ENCODE measurements at places on chromosomes 3 and 15. TPM values are rescaled to one million over a fixed set of nuclear protein-coding genes. Genes with fewer than 3 reads are reported as not detected.

DNA sequence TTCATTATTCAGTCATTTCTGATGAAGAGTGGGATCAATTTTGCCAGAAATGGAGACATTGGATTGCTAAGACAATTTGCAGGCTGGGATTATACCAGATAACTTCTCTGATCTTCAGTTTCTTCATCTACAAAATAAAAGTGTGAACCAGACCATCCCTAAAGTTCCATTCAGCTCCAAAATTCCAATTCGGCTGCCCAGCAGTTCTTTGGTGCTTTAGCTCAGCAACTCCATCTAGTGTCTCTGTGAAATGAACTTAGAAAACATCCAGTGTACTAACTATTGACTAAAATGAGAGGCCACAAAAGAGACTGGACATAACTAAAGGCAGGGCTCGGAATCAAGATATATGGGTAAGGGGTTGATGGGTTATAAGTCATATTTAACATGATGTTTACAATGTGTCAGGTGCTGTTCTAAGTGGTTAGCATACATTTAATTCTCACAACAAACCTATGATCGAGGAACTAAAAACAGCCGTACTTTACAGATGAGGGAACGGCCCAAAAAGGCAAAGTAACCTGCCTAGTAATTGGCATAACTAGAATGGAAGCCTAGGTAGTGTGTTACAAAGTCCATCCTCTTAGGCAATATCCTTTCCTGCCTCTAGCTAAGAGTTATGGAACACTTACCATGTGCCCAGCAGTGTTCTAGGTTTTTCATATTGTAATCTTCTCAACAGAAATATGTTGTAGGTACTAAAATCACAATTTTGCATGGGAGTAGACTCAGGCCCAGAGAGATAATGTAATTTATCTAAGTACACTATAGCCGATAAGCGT, 17.0 kb downstream of the THAP10 start:
- DNase-seq, result no peak

DNA sequence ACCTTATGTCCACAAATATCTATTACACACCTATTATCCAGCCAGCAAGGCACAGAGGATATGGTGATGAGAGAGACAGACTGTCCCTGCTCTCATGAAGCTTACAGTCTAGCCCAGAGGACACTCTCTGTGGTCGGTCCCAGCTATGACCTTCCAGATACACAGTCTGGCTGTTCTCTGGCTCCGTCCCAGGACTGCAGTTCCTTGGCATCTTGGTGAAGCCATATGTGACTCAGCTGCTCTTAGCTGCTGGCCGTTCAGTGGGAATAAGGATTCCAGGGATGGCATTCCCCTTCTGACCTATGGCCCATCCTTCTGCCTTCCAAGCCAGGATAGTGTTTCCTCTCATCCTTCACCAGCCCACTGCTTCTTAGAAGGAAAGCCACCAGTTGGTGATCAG, 30.8 kb downstream of the MEX3B start:
- DNase-seq, result no peak

- no peak for DNase-seq
Measured at GRCh38 chr3:12632523-12632922, 31.4 kb downstream of the RAF1 start.

DNA sequence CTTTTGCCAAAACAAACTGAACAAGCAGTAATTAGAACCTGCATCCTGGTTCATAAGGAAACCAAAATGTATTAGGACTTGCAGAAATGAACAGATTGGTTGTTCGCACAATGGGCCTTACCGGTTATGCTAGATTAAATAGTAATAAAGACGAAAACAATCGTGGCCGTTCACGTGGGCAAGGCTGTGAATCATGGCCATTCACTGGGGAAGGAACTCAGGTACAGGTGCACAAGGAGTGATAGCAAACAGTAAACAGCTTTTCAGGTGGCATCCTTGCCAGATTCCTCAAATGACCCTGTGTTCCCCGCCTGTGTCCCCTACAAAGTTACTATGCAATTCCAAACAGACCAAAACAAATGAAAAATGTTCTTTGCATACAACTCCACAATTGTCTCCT, 8.2 kb downstream of the LRIG1 start:
- DNase-seq, result no peak

GRCh38 chr3:42831321-42831713, 22.1 kb downstream of the ACKR2 start:
- DNase-seq, result peak; percentile 91

GRCh38 chr3:86990012-86990733, 776 bp downstream of the VGLL3 start:
- no peak for DNase-seq

GRCh38 chr15:77856705-77857346, 220.7 kb downstream of the TBC1D2B start:
- DNase-seq, result no peak

DNA sequence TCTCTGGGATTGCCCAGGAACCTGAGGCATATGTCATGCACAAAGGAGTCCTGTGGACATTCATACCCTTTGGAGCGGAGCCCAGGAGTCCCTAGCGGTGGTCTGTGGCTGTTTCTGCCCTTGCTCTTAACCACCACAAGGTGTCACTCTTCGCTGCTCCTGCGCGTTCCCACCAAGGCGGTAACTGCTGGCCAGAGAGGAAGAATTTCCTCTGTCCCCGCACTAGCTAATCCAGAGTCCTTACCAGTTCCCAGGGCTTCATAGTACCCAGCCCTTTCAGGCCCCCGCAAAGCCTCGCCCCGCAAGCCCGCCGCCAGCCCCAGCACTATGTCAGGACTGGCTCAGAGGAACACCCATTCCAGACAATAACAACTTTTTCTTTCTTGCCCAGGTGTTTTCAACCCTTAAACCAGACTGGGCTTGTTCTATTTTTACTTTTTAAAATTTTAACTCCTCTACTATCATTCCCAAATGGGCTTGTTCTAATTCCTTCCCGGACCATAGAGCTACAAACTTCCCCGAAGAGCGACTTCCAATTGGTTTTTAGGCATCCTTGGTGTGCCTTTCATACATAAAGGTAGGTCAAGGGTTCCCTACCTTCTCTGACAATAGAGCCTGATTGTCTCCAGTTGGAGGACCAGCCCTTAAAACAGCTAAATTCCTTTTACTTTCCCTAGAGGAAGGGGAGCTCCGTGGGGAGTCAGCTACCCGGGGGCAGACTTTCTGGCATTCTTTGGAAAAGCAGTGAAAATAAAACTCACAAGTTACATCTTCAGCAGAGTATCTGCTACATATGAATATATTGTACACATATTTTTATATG, 31.8 kb upstream of the ZNF774 start:
- DNase-seq, result peak; percentile 93

GRCh38 chr3:171833789-171834460, 9.2 kb upstream of the TMEM212 start:
- DNase-seq, result no peak

GRCh38 chr15:42498212-42499068, 3.0 kb downstream of the SNAP23 start:
- no peak for DNase-seq

DNA sequence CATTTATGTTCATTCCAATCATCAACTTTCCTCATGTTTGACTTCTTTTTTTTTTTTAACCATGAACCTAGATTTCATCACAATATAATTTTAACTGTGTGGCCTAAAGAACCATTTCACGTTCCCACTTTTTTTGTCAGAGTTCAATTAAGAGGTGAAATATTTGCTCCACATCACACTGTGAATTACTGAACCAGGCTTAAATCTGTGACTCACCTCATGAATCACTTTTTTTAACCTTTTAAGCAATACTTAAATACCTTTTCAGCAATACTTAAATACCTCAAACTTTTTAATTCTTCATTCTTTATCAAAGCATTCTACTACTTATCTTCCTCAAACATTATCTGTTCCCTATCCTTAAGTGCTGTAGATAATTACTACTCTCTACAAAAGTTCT, 137.6 kb downstream of the SI start:
- no peak for DNase-seq

- DNase-seq, result no peak
Measured at GRCh38 chr15:91609966-91610365, 243.5 kb upstream of the SLCO3A1 start.

GRCh38 chr3:168053115-168053514, 42.6 kb downstream of the GOLIM4 start:
- no peak for DNase-seq

- DNase-seq, result no peak
Measured at GRCh38 chr3:79994397-79994796, 226.6 kb upstream of the ROBO1 start.

DNA sequence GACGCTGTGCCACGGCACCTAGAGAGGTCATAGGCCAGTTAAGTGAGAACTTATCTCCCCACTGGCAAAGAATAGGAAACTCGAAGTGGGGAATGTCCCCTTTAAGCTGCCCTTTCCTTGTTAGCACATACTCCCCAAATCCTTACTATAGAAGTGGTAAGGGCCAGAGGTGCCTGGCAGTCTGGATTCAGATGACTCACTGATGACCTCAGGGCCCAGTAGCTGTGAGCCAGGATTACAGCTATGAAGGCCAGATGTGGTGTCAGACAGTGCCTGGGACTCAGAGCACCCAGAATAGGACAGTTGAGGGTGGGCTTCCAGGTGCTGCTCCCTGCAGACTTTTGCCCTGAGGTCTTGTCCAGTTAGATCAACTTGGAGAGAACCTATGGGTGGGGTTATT, 37.7 kb downstream of the PDIA5 start:
- peak; percentile 71 for DNase-seq

DNA sequence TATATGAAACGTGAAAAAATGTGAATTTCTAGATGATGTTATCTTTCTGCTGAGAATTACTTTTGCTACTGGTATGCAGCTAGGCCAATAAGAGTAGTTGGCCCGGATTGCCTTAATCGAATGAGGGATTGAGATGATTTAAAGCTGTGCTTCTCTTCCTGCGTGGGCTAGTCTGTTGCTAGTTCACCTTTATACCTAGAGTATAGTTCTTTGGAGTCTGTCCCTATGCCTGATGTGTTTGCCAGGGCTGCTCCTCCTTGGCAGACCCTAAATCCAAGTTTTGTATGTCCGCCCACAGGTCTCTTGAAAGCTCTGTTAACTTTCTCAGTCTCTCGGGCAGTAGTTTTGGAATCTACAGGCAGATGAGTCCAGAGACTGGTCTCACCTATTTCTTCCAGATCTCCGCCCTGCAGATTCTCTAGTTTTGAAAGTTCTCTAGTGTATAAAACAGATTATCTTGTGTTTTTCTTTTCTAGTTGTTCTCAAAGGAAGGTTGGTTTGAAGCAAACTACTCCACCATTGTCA, 64.9 kb downstream of the MEF2A start:
- DNase-seq, result no peak

DNA sequence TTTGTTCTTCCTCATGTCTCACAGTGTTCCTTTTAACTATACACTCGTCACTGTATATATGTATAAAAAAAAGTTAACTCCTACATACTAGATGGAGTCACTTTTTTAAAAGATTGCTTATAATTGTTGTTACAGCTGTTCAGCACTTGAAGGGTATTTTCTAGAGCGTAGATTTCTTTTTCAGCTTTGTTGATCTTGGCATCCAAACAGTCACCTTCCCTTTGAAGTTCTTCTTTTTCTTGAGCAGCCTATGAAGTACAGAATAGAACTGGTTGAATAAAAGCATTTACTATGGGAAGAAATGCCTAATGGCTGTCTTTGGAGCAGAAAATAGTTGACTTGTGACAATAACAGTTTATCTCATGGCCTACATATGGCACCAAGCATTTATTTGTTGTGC, 17.8 kb downstream of the TTC14 start:
- DNase-seq, result no peak

GRCh38 chr15:82805994-82806406, at the start of gene FSD2:
Gene FSD2, minus strand, starts transcription at chr15:82806069. Its CDS starts 18,679 bp downstream, at chr15:82787390.
- no peak for DNase-seq

DNA sequence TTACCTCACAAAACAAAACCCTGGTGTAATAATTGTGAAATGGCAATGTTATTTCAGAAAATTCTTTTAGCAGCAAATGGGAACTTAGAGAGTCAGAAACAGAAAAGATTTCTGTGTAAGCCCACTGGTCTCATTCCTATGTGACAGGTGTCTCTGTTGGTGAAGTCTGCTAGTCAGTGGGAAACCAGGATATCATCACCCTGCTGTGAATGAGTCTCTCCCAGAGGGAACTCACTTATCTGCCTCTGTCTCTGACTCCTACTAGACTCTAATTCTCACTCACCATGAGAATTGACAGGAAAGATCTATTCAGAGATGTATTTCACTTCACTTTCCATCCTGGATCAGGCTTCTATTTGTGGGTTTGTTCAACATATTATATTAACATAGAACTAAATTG, 266.0 kb downstream of the EPHA3 start:
- no peak for DNase-seq

GRCh38 chr15:40274350-40275274, 8.3 kb downstream of the ANKRD63 start:
- DNase-seq, result peak; percentile 93

- no peak for DNase-seq
Measured at GRCh38 chr15:95362306-95362705, 968.2 kb upstream of the NR2F2 start.

GRCh38 chr3:36774052-36774451, 9.7 kb upstream of the DCLK3 start:
- no peak for DNase-seq

GRCh38 chr3:42061025-42061712, 30.0 kb upstream of the TRAK1 start:
- no peak for DNase-seq

GRCh38 chr3:173009410-173009809, 131.6 kb downstream of the SPATA16 start:
- no peak for DNase-seq

GRCh38 chr3:190265126-190265525, 57.1 kb downstream of the CLDN1 start:
- DNase-seq, result no peak

DNA sequence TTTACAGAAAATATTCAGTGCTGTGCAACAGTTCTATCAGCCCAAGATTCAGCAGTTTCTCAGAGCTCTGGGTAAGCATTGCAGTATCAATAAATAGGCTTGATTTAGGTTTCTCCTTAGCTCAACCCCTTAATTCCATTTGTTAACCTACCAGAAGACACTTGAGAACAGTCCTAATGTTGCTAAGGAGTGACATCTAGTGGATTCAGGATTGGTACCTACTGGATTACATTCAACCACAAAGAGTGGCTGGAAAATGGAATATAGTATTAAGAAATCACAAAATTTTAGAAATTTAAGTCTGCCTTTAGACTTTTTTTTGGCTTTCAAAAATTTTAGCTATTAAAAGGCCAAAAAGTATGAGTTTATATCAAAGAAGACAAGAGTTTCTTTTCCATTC, 34.7 kb downstream of the POLG start:
- DNase-seq, result no peak

Gene ARNT2
- 3.7 TPM for total RNA-seq

Gene FBXO40
- 0.83 TPM for total RNA-seq

Gene RCN2
- total RNA-seq, result 37.4 TPM

Gene FGD5
- total RNA-seq, result 34.7 TPM

Gene LMCD1
- 834 TPM for total RNA-seq

Gene KLF15
- 15.5 TPM for total RNA-seq

Gene C3orf52
- 2.1 TPM for total RNA-seq

Gene MYRIP
- 6.7 TPM for total RNA-seq

Gene PIK3CB
- total RNA-seq, result 15.4 TPM

Gene KIF7
- 13.0 TPM for total RNA-seq

Gene ADAMTSL3
- total RNA-seq, result 13.0 TPM

Gene HCLS1
- 33.8 TPM for total RNA-seq

Gene RAB6B
- total RNA-seq, result 8.9 TPM

Gene TEX264
- total RNA-seq, result 24.8 TPM

Gene FOXL2
- not detected for total RNA-seq

Gene ZCWPW2
- total RNA-seq, result 2.4 TPM

Gene INKA1
- total RNA-seq, result 5.6 TPM

Gene ARPC4
- total RNA-seq, result 148 TPM

Data from posterior vena cava (tissue), 2 donors.